COLO829 (cell line): ENCODE measurements at places on chromosomes 6 and 20.

- DNase-seq = peak; percentile 21
Observed at GRCh38 chr20:40565001-40565681, 123.9 kb downstream of the MAFB start.

DNA sequence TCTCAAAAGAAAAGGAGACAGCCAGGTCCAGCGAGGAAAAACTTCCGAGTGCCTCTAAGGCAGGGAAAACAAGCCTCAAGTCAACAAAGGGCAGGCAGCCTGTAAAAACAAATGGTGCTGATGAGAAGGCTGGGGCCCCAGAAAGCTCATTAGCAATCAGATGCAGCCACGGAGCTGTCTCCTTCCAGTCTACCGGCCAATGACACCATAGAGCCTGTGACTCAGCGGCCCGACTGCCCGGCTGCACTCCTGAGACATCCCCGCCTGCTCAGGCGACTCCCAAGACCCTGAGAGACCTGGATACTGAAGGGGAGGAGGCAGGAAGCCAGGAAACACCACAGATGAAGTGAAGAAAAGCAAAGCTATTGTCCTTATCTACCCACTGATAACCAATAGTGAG lies 120.1 kb upstream of the HDDC2 start:
- no peak for DNase-seq

DNA sequence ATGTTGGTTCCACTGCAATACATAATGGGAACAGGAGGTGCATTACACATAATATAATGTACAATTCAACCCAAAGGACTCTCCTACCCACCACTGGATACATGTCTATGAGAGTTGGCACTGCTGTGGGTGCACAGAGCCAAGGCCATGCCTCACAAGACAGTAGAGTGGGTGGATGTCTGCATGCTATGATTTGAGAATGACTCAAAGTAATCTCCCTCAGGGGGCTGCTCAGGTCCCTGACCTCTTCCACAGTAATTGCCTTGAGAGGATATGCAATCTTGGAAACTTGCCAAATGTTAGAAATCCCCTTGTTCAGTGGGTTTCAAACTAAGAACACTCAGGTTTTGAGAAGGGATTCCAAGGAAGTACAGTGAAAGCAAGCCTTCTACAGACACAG lies 79.0 kb downstream of the ANKEF1 start:
- no peak for DNase-seq

GRCh38 chr20:9514461-9515213 lies at the start of gene LAMP5:
Gene LAMP5 (plus strand): TSS chr20:9514590. CDS start chr20:9514853, 263 bp downstream.
- DNase-seq = no peak

DNA sequence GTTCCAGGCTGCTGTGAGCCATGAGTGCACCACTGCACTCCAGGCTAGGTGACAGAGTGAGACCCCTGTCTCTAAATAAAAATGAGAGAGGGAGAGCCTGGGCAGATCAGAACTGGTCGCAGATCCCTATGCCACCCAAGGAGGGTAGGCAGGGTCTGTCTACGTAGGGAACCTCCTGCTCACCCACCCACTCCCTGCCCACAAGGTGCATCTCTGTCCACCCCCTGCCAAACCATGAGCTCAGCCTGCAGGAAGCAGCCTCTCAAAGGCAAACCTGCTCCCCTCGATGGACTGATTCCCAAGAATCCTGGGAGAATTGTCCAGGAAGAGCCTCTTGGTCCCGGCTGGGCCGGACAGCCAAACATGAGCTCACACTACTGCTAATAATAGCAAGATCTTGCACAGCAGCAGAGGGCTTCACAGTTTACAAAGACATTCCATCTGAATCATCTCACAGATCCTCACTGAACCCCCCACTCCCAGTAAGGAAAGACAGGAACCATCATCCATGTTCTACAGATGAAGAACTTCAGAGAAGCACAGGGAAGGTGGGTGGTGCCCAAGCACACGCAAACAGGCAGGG lies 27.8 kb upstream of the TLDC2 start:
- DNase-seq = no peak

- DNase-seq = no peak
Observed at GRCh38 chr6:140960566-140960965, 1172.2 kb upstream of the GJE1 start.

DNA sequence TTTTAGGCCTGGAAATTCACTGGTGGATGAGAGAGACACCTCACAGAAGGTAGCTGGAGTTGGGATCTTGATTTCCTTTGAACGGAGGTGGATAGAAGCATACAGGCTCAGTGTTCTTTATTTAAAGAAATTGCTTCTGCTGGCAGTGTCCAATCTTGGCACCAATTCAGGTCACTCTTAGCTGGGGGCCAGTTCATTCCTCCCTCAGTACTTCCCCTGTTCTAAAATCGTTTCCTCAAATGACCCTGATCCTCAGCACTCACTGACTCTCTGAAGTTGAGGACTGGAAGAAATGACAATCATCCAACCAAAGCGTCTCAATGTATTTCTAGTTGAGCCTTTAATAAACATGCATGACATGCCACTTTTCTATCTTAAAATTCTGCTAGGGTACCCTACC lies 472.5 kb upstream of the BTBD3 start:
- DNase-seq = no peak

DNA sequence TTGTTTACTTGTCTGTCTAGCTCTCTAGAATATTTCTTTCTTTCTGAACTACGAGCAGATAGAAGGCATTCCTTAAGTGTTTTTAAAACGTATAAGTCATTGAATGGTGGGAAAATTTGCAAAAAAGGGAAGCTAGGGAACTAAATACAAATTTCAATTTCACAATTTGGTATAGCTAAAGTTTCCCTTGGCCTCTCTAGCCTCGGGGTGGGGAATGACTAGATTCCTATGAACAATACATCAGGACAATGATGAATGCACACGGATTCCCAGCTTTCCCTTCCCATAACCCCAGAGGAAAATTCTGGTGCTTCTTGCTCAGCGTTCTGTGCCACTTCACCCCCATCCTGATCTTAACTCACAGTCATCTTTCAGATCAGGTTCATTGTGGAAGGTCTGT lies 113.3 kb upstream of the ASF1A start:
- DNase-seq = no peak

DNA sequence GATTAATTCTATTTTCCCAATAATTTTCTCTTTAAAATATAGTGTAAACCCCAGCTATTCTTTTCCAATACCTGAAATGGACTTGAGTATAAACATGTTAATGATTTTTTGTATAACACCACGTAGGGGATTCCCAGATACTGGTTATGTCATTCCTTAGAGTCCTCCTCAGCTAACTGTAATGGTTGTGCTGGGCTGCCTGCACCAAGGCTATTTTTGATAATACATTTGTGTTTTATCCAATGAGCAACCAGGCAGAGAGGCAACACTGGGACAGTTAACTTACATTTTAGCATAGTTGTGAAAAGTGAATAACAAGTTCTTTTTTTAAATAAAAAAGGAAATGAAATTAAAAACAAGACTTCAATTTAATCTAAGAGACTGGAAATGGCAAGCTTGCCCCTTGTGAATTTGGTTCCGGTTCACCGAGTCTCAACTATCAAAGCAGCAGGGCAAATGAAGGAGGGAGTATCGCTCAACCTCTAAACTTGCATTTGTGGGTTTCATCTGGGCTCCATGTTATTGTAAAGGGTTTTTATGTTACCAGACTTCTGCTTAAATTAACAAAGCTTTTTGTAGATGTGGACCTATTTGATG lies 18.8 kb upstream of the BACH2 start:
- DNase-seq = no peak
